ENCODE measurements at places on chromosomes 12 and 14. TPM values are rescaled to one million over a fixed set of nuclear protein-coding genes. Genes with fewer than 3 reads are reported as not detected.
A peak's percentile ranks its signal among the peaks of the same experiment; 100 is the strongest.

The BLTP3B gene
- polyA plus RNA-seq, result 31.8 TPM

DNA sequence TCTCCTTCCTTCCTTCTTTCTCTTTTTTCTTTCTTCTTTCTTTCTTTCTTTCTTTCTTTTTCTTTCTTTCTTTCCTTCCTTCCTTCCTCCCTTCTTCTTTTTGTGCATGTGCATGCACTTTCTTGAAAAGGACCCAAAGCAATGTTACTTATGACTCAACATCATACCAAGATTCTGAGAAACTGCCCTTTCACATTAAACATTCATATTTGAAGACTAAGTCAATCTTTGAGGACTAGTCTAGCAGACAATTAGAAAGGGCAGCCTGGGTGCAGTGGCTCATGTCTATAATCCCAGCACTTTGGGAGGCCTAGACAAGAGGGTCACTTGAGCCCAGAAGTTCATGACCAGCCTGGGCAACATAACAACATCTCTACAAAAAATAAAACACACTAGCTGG, 212.8 kb upstream of the KITLG start:
- H3K36me3 ChIP-seq, result no peaks in the 10 kb centered on the region
- H3K4me1 ChIP-seq, result no peaks in the 10 kb centered on the region
- no peak overlapping the region for H3K27ac ChIP-seq

The TRPV4 gene
- polyA plus RNA-seq, result not detected

GRCh38 chr12:39920222-39920621, 185.7 kb downstream of the SLC2A13 start:
- DNase-seq, result no peak
- H3K27ac ChIP-seq, result no peak overlapping the region
- H3K27me3 ChIP-seq, result no peaks in the 10 kb centered on the region
- H3K36me3 ChIP-seq, result no peaks in the 10 kb centered on the region

The ASB2 gene
- polyA plus RNA-seq, result not detected

The RBP5 gene
- 0.51 TPM for polyA plus RNA-seq

DNA sequence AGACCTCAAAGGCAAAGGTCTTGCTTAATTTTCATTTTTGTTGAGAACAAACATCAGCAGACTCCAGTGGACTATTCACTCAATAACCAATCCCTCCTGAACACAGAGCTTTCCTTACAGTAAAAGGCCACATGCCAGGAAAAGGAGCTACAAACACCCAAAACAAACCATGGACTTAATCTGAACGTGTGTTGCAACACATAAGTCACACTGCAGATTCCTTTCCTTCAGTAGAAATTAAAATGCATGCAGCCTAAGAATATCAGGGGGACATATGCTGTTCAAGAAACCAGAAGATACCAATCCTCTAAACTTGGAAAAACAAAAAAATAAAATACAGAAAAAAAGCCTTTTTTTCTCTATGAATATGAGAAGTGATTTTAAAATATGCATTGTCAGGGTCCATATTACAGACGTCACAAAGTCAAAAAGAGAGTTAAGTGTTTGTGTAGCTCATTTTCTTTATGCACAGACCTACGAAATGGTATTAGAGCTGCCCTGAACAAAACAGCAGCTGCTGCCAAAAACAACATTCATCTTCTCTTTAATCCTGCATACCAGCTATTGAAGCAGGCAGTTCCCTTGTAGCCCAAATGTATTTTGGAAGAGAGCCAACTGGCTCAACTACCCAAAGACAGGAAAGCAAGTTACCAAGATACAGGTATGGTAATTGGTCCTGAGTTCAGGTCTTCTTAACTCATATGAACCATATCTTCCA, 26.2 kb downstream of the KITLG start:
- H3K27ac ChIP-seq, result no peak overlapping the region
- H3K4me3 ChIP-seq, result no peak overlapping the region
- H3K36me3 ChIP-seq, result no peaks in the 10 kb centered on the region
- H3K27me3 ChIP-seq, result no peaks in the 10 kb centered on the region
- no peak for DNase-seq

The C12orf54 gene
- not detected for polyA plus RNA-seq

The NFATC4 gene
- polyA plus RNA-seq, result not detected

The PRKD1 gene
- 0.95 TPM for polyA plus RNA-seq

DNA sequence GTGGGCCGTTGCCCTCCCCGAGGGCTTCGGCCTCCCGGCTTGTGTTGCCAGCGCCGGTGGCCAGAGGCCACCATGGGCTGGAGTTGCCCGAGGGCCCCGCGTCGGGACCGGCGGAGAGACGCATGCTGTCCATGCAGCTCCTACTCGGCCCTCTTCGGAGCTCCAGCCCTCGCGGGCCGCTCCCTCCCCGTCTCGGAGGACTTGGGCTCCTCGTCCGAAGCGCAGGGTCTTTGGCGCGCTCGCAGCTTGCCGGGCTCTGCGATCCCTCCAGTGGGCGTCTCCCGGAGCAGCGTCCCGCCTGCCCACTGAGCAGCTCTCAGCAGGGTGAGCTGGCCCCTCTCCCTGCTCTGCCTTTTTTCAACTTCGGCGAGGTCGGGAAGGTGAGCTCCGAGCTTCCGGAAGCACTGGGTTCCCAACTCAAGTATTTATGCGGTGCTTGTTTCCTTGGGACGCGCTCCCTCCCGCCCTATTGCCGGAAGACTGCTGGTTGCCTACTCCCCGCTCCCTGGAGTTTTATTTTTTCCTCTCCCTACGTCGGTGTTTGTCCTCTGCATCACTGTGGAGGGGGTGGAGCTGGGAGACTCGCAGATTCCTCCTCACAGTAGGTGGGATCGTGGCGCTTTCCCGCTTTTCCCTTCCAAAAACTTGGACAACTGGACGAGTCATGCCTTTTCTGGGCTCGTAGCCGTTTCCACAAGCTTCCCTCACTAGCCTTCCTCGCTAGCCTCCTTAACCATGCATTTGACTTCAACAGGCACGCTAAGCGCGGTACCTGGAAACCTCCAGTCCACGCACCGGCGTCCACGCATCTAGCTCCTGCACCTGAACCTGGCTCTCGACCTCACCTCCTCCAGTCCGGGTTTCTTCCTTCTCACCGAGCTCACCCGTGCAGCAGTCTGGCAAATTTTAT, at the start of gene AVPR1A:
AVPR1A (minus strand) TSS at position 489 of the 910 bp plus-strand sequence; CDS start at position 124, 365 bp downstream.
- H3K4me1 ChIP-seq, result peaks cover 19% of the 10 kb centered on the region
- peaks cover 69% of the 10 kb centered on the region for H3K27me3 ChIP-seq
- H3K27ac ChIP-seq, result no peak within 1 kb of the TSS
- no peaks in the 10 kb centered on the region for H3K36me3 ChIP-seq

- peaks cover 42% of the 10 kb centered on the region for H3K4me1 ChIP-seq
- no peaks in the 10 kb centered on the region for H3K36me3 ChIP-seq
- no peak for DNase-seq
- H3K27me3 ChIP-seq, result peaks cover 91% of the 10 kb centered on the region
These were observed 1.9 kb downstream of the BMP4 start for GRCh38 chr14:53954551-53955228.

GRCh38 chr12:10030446-10030845, at the start of gene CLEC9A:
Gene CLEC9A (plus strand): TSS chr12:10030682. CDS start chr12:10052688, 22,006 bp downstream.
- H3K27ac ChIP-seq, result peak within 1 kb of the TSS; percentile 8
- H3K27me3 ChIP-seq, result peaks cover 30% of the 10 kb centered on the region
- H3K36me3 ChIP-seq, result no peaks in the 10 kb centered on the region
- no peaks in the 10 kb centered on the region for H3K4me1 ChIP-seq

The GPR65 gene
- 18.1 TPM for polyA plus RNA-seq

Data from naive B cell (primary cell).